ENCODE measurements at places on chromosomes 4 and X.

DNA sequence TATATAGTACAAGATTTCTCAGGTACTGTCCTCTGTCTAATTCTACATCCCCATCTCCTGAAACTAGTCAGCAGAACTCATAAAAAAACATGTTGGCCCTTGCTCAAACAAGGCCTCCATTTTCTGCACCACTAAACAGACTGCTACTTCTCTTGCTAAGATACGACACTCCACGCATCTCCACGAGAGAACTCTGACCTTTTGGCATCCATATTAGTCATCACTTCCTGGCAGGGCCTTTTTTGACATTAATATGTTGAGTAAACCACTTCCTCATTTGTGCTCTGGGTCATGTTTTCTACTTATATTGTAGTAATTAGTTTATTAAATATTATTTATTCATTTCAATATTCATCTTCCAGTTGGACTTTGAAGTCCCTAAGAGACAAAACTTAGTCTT, 65.6 kb downstream of the DCAF8L1 start:
- DNase-seq: no peak

GRCh38 chr4:160745126-160745525, 1418.7 kb downstream of the FSTL5 start:
- DNase-seq: no peak

DNA sequence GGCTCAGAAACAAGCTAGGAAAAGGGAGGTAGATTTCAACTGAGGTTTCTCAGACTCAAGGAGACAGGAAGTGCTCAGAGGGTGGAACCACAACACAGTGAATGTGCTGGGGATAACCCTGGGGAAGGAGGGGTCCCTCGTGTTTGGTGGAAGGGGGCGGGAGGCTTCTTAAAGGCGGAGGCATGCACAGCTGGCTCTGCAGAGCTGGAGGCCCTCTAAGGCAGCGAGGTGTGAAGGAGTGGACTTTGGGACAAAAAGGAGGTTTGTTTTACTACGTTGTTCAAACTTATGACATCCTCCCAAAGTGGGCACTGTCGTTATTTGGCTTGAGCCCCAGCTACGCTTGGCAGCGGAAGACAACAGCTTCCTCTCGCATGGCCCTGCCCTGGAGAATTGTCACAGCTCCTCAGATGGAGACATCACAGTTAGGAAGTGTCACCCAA, 21.7 kb upstream of the MTM1 start:
- DNase-seq: no peak

DNA sequence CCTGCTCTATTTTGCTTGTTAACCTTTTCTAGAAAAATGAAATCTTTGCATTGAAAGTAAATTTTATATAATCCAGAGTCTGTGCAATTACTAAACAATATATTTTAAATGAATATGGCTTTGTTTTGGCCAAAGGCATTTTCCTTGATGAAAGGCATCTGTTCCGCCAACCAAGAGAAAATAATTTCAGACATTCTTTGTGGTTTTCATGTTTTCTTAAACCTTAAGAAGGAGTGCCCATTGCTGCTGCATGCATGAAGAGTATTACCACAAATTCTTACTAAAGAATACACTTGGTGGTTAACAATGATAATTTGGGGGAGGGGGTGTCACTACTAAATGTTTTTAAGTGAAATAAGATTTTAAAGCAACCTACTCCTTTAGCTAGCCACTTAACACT, 2.7 kb upstream of the PDGFC start:
- DNase-seq: peak; percentile 72

DNA sequence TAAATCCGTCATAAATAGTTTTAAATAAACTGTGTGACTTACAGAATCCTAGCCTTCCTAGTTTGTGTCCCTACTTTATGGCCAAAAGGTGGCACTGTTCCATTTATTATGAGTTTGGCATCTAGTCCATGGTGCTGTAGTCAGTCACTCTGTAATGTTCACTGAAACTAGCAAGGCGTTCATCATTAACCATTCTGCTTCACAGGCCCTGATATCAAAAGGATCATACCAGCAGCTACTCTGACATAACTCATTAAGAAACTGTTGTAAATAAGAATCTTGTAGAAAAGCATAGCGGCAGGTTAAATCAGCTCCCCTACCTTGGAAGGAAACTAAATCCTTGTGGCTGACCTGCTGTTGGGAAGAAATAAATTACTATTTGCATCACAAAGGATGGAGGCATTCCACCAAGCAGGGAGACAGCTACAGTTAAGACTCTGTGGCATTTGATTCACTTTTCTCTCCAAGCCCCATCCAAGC, 919.6 kb upstream of the DIAPH2 start:
- DNase-seq: peak; percentile 3

DNA sequence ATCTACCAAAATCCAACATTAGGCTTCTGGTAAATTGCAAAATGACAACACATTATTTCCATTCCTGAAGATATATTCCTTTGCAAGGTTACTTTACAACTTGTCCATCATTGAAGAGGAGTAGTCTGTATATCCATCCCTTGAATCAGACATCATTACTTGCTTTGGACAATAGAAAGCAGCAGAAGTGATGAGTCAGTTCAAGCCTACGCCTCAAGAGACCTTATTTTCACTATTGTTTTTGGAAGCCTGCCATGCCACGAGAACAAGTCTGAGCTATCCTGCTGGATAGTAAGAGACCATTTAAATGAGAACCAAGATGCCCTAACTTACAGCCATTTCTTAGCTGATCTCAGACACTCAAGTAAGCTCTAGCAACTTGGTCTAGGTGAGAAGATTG, 246.0 kb upstream of the HHIP start:
- peak; percentile 44 for DNase-seq

DNA sequence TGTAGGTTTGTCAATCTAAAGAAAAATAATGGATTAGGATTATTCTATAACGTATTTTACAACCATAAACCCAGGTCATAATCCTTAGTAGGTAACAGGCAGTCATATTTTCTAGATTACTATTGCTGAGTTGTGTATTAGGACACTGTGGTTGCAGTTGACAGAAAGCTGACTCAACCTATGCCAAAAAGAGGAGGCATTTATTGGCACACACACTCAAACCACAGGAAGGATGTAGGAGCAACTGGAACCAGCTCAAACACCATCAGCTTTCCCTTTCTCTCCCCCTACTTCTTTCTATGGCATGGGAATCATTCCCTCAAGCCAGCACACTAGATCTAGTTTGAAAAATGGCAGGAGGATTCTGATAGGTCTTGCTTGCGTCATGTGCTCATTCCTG, 136.4 kb upstream of the FAM9C start:
- peak; percentile 64 for DNase-seq

DNA sequence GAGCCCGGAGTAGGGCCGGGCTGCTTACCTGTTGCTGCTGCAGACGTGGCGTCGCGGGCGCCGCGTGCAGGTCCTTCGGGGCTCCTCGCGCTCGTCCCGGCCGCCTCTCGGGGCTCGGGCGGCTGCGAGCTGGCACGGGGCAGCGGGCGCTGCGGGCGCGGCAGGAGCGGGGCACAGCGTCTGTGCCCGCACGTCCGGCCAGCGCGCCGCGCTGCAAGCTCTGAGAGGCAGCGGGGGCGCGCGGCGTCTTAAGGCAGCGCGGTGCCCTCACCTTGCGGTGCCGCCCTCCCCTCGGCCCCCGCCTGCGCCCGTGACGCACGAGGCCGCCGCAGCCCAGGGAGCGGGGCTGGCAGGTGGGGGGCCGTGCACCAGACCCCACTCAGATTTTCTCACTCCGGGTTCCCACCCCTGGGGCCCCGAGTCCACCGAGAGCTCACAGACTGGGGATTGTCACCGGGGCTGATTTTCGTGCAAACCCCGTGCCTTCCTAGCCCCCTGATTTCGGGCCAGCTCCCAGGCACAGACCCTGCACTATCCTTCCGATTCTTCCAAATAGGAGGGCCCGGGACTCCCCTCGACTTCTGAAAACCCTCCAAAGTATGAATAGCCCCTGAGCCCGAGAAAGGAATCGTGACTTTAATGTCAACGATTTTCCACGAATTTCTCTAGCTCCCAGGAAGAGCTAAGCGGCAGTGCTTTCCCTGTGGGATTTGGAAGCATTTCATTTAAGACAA, at the start of gene GPR101:
TSS of gene GPR101 (minus strand) at position 222 of the 734 bp plus-strand sequence. CDS start 2,321 bp downstream, outside the sequence.
- DNase-seq: no peak

DNA sequence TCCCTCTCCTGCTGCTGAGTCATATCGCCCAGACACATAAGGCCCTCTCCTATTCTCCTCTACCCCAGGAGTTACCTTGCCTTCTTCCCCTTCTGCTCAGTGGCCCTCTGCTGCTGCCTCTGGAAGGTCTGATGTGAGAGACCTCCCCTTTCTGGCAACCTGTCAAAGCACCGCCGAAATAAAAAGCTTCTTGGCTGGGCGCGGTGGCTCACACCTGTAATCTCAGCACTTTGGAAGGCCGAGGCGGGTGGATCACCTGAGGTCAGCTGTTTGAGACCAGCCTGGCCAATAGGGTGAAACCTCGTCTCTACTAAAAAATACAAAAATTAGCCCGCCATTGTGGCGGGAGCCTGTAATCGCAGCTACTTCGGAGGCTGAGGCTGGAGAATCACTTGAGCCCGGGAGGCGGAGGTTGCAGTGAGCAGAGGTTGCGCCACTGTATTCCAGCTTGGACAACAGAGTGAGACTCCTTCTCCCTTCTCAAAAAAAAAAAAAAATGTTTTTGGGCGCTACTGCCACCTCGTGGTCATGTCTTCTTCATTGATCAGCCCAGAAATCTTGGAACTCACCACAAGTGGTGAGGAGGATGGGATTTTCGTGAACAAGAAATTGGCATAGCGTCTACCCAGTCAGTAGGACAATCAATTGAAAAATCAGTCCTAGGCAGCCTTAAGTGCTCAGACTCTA, 8.6 kb upstream of the ZXDA start:
- DNase-seq: peak; percentile 52

- peak; percentile 14 for DNase-seq
Observed at GRCh38 chr4:156838761-156839160, 132.8 kb downstream of the PDGFC start.

- peak; percentile 12 for DNase-seq
Observed at GRCh38 chrX:107766470-107767150, 9.0 kb downstream of the TSC22D3 start.

DNA sequence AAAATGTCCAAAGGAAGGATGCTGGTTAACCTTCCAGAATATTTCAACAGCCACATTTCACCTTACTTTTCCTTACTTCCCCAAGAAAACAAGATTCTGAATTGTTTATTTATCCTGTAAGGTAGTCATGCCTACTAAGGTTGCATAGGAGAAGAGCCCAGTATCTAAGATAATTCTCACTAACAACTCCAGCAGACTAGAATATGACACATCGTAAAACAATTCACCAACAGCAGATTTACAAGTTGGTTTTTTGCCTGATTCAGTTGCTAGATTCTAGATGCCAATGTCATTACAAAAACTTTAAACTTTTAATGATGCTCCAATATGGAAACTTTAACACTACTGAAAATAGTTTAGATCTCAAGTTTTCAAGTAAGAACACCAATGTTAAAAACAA, 176.4 kb downstream of the IL13RA2 start:
- peak; percentile 44 for DNase-seq

GRCh38 chr4:105990933-105991332, 95.7 kb downstream of the NPNT start:
- peak; percentile 76 for DNase-seq

- DNase-seq: no peak
Observed at GRCh38 chrX:131646106-131646505, 102.2 kb downstream of the OR13H1 start.

DNA sequence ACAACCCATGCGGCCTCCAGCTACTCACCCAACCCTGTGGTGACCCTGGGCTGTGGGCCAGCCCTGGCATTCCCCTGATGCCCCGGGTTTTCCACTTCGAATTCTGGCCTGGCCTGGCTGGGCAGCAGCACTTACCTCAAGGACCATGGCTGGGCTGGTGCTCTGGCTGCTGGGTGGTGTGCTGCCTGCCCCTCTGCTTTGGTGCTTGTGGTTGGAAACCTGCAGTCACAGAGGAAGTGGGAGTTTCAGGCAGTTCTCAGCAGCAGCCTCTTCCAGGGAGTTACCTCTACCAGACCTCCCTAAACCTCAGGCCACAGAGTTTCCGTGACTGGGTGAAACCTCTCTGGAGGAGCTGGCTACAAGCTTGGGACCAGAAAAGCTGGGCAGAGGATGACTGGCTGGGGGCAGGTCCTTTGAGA, at the start of gene CXCR3:
TSS of gene CXCR3 (minus strand) at position 209 of the 419 bp plus-strand sequence. CDS start at position 147, 62 bp downstream.
- no peak for DNase-seq

- peak; percentile 94 for DNase-seq
Observed at GRCh38 chr4:56995525-56995924, 16.8 kb downstream of the POLR2B start.

GRCh38 chr4:78926826-78927225, 12.4 kb downstream of the PAQR3 start:
- no peak for DNase-seq

DNA sequence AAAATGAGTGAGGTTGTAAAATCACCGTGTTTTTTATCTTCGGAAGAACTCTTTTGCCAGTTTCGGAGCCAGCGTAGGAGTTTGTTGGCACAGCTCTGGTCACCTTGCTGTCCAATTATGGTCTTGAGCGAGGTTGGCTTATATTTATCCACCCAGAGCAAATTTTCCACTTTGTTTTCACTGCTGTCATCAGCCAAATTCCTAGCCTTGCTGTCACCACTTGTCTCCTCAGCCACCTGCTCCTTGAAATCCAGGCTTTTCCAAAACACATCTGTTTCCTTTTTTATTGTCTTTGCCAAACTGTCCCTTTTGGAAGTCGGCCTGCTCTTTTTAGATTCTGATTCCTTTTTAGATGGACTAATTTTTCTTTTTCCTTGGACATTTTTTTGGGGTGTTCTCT, 57.6 kb downstream of the RFC1 start:
- peak; percentile 5 for DNase-seq

DNA sequence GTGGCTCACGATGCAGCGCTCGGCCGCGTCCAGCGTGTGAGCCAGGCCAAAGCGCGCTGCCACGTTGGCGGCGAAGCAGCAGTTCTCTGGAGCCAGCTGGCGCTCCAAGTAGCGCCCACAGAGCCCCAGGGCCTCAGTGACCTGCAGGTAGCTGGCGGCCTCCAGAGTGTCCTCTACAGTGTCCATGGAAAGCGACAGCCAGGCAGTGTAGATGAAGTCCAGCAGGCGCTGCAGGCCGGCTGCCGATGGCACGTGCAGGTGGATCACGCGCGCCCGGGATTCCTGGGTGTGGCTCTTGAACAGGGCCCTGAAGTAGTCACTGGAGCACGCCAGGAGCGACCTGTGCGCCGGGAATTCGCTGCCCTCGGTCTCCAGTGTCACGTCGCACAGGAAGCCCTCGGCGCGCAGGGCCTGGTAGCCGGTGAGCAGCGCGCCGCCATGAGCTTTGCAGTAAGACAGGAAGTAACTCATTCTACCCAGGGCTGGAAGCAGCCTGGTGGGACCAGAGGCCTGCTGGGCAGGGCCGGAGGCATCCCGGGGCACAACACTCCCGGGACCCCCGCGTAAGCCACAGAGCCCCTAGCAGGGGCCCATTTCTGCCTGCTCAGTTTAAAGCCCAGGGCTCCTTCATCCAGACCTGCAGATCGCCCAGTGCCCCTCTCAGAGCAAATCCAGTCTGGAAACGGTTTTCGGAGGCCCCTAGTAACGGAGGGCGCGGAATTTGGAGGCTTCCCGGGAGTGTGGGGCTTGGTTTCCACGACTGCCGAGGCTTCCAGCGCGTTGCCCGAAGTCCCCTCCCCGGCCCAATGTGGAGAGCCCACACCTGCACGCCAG, 595 bp downstream of the KLHL34 start:
- DNase-seq: no peak

Measured in AG10803 (cell line).